ENCODE measurements at places on chromosomes 2 and 18.

DNA sequence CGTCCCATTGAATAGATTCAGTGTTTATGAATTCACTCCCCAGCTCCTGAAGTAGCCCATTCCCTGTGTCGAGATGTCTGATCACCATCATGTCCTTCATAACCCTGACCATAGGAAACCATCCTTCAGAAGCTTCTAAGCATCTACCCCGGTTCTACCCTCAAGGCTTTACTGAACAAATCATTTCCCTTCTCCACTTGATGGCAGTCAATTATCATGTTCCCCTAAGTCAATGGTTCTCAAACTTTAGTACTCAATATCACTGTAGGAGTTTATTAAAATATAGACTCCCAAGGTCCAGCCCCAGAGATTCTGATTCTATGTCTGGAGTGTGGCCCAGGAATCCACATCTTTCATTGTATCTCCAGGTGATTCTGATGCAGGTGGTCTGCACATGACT is 228.4 kb upstream of the SP5 start:
- no peak for DNase-seq

GRCh38 chr2:112073875-112074274 is 18.8 kb downstream of the TMEM87B start:
- DNase-seq = no peak

DNA sequence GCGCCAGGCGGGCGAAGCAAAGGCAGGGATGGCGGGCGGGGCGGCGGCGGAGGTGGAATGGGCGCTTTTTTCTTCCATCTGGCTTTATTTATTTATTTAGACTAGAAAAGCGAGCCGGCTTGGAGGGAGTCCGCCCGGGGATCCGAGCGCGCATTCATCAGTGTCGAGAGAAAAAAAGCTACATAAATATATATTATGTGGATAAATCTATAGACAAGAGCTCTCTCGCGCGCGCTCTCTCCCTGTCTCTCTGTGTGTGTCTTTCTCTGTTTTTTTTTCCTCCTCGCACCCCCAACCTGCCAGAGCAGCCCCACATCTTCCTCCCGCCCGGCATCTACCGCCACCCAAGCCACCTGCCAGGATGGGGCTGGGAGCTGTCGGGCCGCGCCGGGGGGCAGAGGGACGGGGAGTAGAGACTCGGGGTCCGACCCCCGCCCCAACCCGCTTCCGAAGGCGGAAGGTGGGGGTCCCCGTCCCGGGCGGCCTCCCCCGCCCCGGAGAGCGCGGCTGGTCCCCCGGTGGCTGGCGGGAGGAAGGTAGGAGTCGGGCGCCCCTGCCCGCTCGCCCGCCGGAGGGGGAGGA is 972 bp upstream of the CELF4 start:
- no peak for DNase-seq

GRCh38 chr2:143177096-143177786 is 48.0 kb downstream of the ARHGAP15 start:
- no peak for DNase-seq

DNA sequence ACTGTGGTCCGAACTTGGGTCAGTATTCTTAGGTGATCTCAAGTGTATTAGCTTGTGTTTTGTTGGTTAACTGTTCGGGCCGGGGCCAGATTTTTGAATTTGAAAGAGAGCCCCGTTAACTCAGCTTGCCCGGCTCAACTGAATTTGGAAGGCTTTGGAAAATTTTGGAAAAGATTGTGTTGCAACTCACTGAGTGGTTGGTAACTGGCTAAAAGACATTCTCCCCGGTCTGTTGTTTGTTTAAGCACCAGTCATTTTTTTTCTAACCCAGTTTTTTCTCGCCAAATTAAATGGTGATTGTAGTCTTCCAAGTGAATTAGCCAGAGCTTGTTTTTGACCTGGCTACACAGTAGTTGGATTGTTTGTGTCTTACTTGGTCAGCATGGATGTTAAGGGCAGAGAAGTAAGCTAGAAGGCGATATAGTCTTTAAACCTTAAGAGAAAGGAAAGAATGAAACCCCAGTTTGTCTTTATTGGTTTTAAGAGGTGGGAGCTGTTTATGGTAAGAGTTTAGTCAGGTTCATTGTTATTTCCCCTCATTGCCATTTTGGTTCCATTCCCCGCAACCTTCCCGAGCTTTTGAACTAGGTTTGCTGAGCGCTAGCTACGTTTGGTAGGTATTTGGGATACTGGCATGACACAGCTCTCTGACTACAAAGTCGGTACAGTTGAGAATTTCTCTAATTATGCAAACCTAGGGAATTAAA is 2.4 kb downstream of the MAP4K4 start:
- no peak for DNase-seq

GRCh38 chr2:56671973-56672569 is 488.3 kb downstream of the CCDC85A start:
- DNase-seq = no peak

DNA sequence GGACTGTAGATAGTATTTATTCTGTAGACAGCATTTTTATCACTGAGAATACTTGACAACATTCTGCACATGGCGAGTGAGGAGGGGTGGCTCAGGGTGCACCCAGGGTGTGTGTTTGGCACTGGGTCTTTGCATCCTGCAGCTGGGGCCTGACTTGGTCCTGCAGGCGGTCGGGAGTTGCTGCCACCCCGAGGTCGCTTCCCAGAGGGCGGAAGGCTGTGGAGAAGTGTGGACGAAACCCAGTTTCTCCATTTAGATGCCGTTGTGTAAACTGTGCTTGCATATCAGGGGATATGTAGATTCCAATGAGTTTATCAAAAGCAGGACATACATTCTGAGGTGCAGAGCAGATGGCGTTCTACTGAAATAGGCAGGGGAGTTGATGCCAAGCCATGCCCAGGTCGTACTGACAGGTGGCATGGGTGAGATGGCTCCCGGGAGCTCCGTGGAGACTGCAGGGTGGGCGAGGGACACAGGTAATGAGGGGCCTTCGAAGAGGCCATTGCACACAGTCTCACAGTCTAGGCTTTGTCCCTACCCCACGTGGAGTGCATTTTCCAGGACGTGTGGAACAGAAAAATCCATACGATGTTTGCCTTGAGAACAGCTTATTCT is 74.5 kb downstream of the RTP5 start:
- DNase-seq = no peak

DNA sequence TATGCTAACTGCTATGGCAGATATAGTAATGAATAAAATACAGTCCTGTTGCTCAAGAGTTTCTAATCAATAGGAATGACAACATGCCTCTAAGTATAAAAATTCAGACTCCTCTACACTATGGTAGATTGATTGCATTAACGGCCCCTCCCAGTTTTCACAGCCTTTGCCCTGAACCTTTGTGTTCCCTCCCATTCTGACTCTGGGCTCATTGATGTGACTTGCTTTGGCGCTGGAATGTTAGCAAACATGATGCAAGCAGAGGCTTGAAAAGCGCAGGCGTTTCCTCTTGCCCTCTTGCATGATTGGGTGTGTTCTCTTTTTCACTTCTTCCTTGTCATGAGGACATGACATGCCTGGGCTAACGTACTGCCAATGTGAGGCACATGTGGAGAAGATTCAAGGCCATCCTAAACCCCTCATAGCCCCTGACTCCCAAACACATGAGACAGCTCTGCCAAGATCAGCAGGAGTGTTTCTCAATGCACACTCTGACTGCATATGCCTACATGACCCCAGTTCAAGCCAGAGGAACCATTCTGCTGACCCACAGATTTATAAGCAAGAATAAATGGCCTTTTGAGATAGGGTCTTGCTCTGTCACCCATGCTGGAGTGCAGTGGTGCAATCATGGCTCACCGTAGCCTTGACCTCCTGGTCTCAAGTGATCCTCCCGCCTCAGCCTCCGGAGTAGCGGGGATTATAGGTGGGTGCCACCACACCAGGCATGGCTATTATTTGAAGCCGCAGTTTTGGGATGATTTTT is 49.7 kb upstream of the CD28 start:
- no peak for DNase-seq

GRCh38 chr2:239829326-239829725 is 195.8 kb downstream of the NDUFA10 start:
- no peak for DNase-seq
